AG08396 (cell line): ENCODE measurements at places on chromosomes 6 and 20.
A peak's percentile ranks its signal among the peaks of the same experiment; 100 is the strongest.

DNA sequence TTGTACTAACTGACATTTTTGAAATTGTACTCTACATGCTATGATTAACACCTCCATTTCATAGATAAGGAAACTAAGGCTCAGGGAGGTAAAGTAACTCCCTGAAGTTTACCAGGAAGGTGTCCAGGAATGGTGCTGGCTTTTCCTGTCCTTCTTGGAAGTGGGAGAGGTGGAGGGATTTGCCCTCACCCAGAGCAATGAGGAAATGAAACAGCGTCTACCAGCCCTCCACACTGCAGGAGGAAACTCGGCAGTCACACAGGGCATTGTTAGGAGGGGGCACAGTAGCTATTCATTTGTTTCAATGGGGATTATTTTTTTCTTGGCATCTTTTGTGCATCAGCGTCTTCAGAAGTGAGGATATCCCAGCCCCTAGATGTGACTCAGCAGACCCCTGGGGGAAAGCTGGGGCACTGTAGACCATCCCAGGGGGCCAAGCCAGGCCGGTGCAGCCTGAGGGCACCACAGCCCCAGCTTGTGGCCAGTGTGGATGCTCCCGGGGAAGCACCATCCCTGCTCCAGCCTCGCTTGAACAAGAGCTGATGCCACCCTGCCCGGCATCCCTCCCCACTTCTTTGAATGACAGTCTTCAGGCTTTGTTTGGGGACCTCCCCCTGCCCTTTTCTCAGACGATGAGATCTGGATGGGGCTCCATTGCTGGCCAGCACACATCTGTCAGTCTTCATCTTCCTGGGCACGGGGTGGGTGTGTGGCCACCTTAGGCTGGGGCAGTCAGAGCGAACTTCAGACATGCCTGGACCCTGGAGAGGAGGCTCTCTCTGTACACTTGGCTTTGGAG lies 224.4 kb upstream of the PMEPA1 start:
- no peak for DNase-seq

DNA sequence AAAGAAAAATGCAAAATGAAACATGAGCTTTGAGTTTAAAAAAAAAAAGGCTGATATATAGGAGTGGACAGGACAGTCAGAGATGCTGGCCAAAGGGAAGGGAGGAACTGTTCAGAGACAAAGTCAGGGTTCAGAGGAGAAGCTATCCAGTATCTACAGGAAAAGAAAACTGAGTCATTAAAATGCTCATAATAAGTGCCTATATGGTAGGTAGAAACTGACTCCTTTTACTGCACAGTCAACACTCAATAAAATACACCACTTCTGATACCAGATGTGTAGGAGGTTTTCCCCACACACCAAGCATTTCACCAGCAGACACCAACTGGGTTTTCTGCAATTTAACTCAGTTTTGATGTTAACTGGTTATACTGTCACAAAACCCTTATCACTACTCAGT lies 32.9 kb downstream of the FRK start:
- no peak for DNase-seq

GRCh38 chr6:85361643-85362014 lies 88.3 kb upstream of the NT5E start:
- no peak for DNase-seq

- DNase-seq = no peak
Measured at GRCh38 chr20:22962567-22963439, 72.3 kb upstream of the SSTR4 start.

- no peak for DNase-seq
Measured at GRCh38 chr6:69647726-69648125, 149.1 kb downstream of the LMBRD1 start.

DNA sequence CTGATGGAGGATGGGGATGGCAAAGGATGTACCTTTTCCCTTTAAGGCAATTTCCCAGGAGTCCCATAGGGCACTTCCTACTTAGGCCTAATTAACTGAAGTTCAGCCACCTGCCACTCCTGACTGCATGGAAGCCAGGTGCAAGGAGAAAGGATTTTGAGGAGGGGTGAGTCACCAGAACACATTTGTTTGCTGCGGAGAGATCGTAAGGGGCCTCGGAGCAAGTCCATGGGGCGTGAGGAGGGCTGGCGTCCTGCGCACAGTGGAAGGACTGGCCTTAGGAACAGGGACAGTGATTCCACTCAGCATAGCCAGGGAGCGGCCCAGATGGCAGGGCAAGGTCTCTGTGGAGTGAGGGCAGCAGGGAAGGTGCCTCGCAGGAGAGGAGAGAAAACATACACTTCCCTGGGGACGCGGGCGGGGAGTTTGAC lies 11.8 kb upstream of the MAP1LC3A start:
- DNase-seq = no peak

DNA sequence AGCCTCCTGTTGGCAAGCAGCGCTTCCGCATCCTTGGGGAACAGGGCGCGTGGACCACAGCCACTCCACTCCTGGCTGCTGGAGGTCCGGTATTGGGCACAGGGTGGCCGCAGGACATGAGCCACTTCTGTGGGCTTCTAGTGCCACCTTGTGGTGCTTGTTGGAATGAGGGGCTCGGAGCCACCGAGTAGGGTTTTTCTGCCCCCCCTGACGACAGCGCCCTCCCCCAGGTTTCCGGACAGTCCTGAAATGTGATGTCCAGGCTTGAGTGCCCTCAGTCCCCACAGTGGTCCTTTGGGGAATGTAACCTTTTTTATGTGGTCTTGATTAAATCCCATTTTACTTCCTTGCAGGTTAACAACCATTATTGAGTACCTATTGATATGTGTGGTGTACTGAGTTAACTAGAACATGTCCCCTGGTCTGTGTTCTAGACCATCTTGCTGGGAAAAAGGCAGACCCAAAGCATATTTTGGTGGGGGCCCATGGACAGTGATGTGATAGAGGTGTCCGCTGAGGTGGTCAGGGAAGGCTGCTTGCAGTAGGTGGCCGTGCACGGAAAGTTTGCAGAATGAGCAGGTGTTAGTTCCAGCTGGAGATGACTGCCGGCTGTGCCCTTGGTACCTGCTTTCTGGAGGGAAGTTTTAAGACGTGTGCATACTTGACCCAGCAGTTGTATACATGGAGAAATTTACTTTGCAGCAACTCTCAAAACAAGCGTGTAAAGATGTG lies 70.0 kb downstream of the PTPN1 start:
- DNase-seq = peak; percentile 84

DNA sequence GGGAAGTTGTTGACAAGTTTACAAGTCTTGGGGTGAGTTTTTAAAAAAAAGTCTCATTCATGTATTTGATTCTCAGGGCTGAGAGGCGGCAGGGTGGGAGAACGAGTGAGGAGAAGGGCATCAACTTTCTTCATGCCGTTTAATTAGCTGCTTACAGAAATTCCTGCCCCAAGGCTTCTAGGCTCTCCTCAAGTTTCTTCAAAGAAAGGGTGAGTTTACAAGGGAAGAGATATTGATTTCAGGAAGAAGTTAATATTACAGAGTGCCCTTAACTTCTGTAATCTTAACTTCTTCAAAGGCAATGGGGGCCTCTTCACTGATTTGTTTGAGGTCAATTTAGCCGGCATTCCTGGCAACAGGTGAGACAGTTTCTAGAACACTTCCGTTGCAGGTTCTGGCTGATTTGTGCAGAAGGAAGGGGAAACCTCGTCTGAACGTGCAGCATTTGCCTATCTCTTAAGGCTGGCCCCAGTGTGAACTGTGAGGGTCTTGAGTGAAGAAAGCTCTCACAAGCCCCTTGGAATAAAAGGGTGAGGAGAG lies 3.4 kb upstream of the COL12A1 start:
- no peak for DNase-seq

DNA sequence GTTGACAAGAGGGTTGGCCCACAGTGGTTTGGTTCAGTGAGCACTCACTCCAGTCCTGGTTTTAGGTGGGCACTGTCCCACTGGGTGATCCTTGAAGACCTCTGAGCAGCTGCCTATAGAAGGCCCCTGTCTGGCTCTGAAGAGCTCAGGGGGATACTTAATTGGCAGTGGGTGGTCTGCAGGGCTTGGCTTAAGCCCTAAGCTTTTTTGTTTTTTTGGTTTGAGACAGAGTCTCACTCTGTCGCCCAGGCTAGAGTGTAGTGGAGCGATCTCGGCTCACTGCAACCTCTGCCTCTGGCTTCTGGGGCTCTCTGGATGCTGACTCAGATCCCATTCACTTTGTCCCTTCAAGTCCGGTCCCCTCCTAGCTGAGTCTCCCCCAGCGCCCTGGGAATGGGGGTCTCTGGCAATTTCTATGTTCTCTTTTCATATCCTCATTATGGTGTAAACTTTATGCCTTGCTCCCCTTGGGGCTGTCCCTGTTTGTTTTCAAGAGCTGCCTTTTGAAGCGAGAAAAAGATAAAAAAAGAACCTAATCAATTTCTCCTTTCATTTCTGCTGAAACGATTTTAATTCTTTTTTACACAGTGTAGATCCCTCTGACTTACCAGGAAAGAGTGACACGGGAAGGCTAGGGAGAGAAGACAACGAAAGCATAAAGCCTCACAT lies 12.2 kb upstream of the KCNG1 start:
- no peak for DNase-seq

- no peak for DNase-seq
Measured at GRCh38 chr6:8860671-8861070, 425.3 kb upstream of the SLC35B3 start.

DNA sequence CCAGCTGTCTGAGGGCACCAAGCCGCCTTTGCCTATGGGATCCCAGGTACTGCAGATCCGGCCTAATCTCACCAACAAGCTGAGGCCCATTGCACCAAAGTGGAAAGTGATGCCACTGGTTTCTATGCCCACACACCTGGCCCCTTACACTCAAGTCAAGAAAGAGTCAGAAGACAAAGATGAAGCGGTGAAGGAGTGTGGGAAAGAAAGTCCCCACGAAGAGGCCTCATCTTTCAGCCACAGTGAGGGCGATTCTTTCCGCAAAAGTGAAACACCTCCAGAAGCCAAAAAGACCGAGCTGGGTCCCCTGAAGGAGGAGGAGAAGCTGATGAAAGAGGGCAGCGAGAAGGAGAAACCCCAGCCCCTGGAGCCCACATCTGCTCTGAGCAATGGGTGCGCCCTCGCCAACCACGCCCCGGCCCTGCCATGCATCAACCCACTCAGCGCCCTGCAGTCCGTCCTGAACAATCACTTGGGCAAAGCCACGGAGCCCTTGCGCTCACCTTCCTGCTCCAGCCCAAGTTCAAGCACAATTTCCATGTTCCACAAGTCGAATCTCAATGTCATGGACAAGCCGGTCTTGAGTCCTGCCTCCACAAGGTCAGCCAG lies 283.0 kb downstream of the TSHZ2 start:
- DNase-seq = no peak

GRCh38 chr20:34983089-34983820 lies 27.6 kb downstream of the MYH7B start:
- DNase-seq = no peak

- DNase-seq = no peak
Measured at GRCh38 chr6:99195986-99196655, 153.4 kb downstream of the FAXC start.

GRCh38 chr6:3320238-3320811 lies 61.6 kb downstream of the PSMG4 start:
- DNase-seq = no peak

GRCh38 chr20:50645253-50646068 lies 45.9 kb downstream of the RIPOR3 start:
- peak; percentile 92 for DNase-seq

- no peak for DNase-seq
Measured at GRCh38 chr6:37135835-37136694, 33.9 kb upstream of the PIM1 start.

DNA sequence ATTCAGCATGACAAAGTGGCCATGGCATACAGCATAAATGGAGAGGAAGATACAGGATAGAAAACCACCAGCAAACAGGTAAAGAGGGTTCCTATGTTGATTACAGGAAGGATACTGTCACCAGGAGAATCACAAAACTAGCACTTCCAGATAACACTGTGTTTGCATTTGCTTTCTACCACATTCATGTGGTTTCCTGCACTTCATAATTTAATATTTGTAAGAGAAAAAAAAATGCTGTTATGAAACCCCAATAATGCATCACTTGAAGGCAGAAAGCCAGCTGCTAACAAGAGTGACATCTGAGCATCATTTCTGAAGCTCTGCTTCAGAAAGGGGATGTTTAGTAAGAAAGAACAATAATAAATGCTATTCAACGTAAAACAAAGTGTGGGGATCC lies 106.6 kb downstream of the ATXN1 start:
- no peak for DNase-seq

GRCh38 chr20:63316502-63316921 lies 23.5 kb downstream of the COL20A1 start:
- no peak for DNase-seq

DNA sequence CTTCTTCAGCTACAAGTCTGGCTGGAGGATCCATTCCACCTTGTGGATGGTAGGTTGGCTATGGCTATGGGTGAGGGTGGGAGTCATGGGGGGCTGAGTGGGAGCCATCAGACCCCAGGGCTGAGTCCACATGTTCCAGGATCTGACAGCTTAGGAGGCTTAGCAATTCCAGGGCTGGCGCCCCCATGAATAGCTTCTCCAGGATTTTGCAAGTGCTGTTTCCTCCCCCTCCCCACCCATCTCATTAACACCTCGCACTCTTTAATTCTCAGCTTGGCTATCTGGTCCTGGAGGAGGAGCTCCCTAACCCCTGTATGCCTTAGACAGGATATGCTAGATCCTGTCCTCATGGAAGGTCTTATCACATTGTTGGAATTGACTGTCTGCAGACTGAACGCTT lies 39.0 kb upstream of the ANGPT4 start:
- DNase-seq = no peak

DNA sequence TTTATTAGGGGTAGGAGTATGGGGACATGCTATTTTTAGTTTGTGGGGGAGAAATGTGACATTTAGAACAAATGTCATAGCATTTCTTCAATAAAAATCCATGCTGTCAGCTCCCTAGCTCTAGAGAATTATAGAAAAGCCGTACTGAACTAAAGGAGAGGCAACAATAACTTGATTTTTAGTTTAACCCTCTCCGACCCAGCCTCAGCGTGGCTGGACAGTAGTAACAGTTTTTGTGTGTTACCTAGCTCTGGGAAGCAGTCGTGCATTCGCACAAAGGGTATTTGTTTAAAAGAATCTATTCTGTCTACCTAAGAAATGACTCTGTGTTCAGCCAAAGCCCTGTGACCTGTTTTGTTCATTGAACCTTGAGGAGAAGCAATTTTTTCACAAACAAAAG lies 442.4 kb upstream of the SOX4 start:
- no peak for DNase-seq

- DNase-seq = no peak
Measured at GRCh38 chr6:25981568-25982263, 19.1 kb downstream of the TRIM38 start.

DNA sequence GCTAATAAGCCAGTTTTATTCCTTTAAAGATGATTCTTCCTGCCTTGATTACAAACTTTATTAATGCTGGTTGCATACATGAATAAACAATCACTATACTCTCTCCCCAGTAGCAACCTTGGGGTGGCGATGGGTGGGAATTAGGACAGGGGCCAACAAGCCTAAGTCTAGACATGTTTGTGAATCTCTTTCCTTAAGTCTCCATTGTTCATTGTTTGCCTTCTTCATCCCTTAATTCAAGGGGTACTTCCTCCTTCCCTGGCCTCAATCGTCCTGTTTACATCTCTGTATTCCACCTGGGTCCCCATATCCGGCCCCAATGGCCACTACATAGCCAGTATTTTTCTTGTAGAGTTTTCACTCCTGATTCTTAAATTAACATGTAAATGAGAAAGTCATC lies 66.0 kb downstream of the ARHGAP18 start:
- DNase-seq = no peak

- DNase-seq = no peak
Measured at GRCh38 chr20:63915471-63915870, 20.5 kb downstream of the DNAJC5 start.

GRCh38 chr6:117482240-117483003 lies at the start of gene DCBLD1:
DCBLD1 (plus strand) TSS chr6:117482674; CDS start chr6:117482782, 108 bp downstream.
- DNase-seq = peak; percentile 93

GRCh38 chr20:34703424-34704176 lies 544 bp upstream of the TP53INP2 start:
- no peak for DNase-seq

GRCh38 chr6:32816746-32817204 lies at the start of gene HLA-DOB:
HLA-DOB (minus strand) TSS chr6:32817002; CDS start chr6:32816951, 51 bp downstream.
- no peak for DNase-seq
